Anterior cingulate cortex (tissue), 58 donors: ENCODE measurements at places on chromosomes 4 and X.

GRCh38 chr4:24248674-24249630 lies 335.4 kb downstream of the DHX15 start:
- no peak for DNase-seq

GRCh38 chrX:125404667-125405160 lies 85.0 kb downstream of the TEX13C start:
- no peak for DNase-seq

DNA sequence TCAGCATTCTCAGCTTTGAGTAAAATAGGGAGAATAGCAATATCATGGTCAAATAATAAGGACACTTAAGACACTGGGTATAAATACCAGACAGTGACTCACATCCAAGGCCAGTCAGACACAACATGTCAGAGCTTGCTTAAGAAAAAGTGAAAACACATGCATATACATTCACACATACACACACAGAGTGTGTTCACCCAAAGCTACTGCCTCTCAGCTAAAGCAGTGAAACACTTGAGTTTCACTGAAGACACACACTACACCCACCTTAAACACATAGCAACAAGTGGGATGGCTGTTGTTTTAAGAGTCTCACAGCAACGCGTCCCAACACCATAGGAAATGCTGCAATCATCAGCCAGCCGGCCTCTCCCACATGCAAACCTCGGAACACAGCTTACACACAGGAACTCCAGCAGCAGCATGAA lies 14.4 kb downstream of the SHROOM4 start:
- DNase-seq = no peak

- DNase-seq = no peak
Observed at GRCh38 chr4:6330384-6330767, 60.7 kb downstream of the WFS1 start.

GRCh38 chr4:7984286-7984925 lies 44.7 kb upstream of the AFAP1 start:
- DNase-seq = no peak

- DNase-seq = no peak
Observed at GRCh38 chr4:161320377-161320776, 843.4 kb downstream of the FSTL5 start.

DNA sequence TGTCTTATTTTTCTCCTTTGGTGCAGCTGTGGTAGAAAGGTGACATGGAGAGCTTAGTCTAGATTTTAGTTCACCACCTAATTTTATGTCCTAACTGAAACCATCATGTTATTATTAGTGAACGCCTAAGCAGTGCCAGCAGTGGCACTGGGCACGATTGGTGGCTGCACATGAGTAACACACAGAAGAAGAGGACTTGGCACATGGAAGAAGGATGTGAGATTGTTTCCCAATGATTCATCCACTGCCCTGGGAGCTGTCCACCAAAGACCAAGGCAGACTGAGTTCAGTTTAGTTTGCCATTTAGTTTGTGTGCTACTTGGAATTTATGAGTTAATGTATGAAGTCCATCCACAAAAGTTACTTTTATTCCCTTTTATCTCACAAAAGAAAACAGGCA lies 68.1 kb upstream of the NAP1L5 start:
- DNase-seq = no peak

DNA sequence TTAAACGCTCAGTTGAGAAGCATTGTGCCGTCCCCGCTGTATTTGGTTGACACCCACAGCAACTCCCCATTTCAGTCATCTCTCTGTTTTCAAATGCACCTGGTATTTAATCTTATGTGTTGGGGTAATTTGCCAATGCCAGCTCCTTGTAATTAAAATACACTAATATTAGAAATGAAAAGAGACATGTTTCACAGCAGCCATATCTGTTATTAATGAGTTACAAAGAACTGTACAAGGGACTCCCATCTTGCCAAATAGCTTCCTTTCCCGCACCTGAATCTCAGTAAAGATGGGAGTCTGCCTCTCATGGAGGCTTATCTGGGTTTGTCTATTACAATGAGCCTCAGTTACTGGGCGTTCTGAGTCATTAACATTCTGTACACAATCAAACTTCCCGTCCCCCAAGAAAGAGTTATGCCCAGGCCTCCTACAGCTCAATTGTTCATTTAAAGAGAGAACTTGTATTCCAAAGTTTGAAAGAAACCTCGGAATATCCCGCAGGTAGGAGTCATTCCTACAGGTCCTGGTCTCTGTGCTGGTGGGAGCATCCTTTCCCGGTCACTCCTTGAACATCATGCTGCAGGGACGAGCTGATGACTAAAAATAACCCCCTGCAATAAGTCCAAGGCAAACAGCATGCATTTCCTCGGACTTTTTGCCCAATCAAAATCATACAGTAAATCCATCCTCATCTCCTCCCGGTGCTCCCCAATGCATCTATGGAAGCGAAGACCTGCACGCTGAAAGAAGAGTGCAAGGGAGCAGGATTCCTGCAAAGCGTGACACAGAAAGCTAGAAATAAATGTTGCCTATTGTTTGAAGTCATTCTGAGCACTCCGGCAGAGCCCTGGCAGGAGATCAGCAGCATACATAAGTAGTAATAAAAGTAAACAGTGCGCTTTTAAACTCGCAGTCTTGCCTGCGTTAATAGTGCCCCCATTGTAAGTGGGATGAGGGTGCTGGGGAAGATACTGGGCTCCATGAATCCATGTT lies 926 bp downstream of the NDP start:
- DNase-seq = no peak

DNA sequence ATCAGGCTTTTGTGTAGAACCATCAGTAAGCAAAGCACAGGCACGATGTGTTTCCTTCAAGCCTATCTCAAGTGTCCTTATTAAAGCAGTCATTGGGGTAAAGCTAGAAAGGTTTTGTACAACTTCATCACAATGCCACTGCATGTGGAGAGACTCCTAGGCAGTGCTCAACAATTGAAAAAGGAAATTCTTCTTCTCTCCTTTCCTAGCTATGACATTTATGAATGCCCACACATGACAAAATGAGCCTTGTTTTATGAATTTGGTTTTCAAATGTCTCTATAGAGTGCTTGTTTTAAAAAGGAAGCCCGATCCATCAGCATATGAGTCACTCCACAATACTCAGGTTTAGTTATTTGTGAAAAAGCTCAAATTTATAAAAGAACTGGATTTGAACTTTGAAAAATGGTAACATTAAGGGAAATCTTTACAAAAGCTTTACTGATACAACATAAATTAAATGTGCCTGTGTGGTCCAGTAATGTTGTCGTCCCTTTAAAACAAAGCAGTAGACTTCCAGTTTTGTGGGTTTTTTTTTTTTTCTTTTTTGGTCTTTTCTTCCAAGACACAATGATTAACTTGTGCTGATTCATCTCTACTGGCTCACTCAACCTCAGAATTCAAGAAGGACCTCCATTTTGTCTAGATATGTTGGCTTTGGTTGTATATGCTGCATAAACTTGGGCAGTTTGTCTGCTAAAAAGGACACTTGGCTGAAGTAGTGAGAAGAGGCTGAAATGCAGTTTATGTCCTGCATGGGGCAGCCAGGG lies 273.8 kb downstream of the GASK1B start:
- DNase-seq = no peak

GRCh38 chr4:181216501-181216900 lies 1026.7 kb upstream of the TENM3 start:
- no peak for DNase-seq

DNA sequence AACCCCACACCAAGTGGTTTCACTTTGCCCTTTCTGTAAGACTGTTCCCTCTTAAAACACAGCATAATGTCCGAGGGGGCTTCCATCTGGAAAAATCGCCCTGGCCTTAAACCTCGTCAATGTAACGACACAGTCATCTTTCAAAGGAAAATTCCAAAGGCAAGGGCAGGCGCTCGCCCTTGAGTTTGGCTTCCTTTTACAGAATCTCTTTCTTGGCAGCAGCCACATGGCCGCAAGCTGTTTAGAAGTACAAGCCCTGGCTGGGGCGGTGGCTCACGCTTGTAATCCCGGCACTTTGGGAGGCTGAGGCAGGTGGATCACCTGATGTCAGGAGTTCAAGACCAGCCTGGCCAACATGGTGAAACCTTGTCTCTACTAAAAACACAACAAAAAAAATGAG lies 27.1 kb upstream of the GRPEL1 start:
- DNase-seq = no peak

- DNase-seq = no peak
Observed at GRCh38 chrX:4825550-4825949, 1112.1 kb upstream of the PRKX start.

DNA sequence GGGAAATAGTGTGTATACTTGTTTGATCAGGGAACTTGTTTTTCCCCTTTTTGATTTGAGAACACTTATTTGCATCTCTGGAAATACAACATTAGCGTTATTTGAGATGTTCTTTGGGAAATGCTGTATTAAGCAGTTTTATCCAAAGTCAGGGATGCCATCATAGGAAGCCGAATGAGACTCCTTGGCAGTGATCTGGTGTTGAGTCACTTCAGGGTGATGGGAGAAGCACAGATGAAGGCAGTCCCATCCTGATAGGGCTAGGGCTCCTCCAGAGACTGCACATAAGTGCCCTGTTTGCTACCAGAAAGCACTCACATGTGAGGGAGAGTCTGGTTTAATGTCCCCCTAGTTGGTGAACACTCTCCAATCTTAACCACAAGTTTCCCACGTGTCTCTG lies 62.3 kb downstream of the IL1RAPL1 start:
- DNase-seq = no peak

DNA sequence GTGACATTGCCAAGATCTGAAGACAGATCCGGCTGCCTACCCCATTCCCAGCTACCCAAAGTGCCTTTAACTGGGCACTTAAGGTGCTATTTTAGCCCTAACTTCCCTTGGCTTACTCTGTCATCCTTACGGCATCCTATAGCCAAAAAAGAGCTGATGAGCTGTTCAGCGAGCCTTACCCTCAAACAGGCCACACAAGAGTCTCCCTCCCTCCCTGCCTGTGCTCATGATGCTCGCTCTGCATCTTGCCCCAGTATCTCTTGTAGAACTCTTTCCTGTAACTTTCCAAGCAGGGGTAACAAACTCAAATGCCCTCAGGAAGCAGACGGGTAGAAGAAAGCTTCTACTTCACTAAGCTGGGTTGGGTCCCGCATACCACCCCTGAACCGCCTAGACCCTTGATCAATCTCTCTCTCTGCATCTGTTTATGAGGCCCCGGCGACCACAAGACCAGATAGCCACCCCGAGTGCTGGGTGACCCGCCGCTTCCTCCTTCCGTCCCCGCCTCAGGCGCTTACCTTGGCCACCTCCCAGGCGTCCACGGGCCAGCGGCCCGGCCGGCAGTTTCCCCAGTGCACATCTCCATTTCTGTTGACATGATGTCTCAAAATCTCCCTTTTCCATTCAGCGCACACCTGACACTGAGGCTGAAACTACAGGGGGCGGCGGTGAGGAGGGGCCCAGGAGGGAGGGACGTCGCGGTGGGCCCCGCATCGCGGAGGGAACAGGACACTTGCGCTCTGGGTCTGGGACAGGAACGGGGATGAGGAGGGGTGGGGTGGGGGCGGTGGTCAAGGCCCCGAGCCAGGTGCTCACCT lies 663 bp downstream of the CXorf38 start:
- peak; percentile 42 for DNase-seq

- DNase-seq = no peak
Observed at GRCh38 chr4:41125558-41126311, 88.6 kb downstream of the APBB2 start.

- DNase-seq = no peak
Observed at GRCh38 chr4:38281371-38282071, 321.3 kb downstream of the PTTG2 start.

GRCh38 chr4:156378033-156378665 lies 424.5 kb upstream of the CTSO start:
- DNase-seq = no peak

GRCh38 chr4:126599746-126600145 lies 1033.0 kb upstream of the INTU start:
- no peak for DNase-seq

- DNase-seq = no peak
Observed at GRCh38 chr4:151226004-151226932, 50.7 kb upstream of the PRSS48 start.

DNA sequence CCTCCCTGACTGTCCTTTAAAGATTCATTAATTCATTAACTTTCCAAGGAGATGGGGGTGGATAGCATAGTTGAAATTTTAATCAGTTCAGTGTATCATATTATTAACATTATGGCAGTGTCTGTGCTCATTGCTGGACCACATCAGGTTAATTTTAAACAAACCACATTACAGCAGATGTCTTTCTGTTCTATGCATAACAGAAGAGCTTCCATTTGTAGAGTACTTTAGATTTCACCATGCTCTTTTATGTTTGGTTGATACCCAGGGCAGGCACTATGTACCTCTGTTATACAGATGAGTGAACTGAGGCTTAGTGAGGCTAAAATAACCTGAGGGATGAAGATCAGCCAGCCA lies 41.1 kb downstream of the AFF2 start:
- no peak for DNase-seq

DNA sequence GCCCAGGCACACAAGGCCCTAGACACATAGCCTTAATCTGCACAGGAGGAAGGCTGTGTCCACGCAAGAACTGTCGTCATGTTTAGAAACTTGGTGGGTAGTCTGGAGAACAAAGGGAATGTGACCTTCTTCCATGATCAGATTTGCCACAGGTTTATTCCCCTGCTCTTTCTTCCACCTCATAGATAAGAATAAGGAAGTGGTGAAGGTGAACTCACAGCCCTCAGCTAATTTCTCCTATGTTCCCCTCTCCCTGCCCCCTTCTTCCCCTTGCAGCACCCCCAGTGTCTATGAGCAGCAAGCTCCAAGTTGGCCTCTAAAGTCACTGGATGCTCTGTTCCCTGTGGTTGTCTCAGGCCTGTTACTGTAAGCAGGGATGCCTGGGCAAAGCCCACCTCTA lies 39.8 kb upstream of the LAS1L start:
- DNase-seq = no peak

DNA sequence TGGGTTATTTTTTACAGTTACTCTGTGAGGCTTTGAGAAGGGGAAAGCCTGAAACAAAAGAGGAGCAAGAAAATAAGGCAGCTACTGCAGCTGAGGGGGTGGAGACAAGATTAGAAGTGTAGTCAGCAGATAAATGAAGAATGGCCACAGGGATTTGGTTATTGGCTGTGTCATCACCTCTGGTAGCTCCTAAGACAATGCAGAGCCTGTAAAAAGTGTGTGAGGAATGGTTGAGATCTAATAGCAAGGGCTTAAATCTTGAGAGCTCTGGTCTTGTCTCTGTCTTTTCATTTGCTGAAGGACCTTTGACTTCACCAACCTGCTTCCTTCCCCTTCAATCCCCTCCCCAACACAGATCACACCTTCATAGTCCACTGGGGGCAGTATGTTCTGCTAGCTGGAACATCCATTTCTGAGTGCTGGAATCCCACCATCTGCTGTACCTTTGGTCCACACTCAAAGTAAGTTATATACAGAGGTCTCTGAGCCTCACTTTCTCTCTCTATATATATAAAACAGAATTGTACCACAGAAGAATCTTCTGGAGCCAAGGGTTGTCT lies 213.7 kb upstream of the ZIC3 start:
- DNase-seq = no peak

- no peak for DNase-seq
Observed at GRCh38 chrX:5976332-5976731, 252.3 kb downstream of the NLGN4X start.
